ENCODE measurements at places on chromosomes 12 and 14.

GRCh38 chr14:101349108-101349507 lies 212.2 kb upstream of the DIO3 start:
- no peak for DNase-seq

DNA sequence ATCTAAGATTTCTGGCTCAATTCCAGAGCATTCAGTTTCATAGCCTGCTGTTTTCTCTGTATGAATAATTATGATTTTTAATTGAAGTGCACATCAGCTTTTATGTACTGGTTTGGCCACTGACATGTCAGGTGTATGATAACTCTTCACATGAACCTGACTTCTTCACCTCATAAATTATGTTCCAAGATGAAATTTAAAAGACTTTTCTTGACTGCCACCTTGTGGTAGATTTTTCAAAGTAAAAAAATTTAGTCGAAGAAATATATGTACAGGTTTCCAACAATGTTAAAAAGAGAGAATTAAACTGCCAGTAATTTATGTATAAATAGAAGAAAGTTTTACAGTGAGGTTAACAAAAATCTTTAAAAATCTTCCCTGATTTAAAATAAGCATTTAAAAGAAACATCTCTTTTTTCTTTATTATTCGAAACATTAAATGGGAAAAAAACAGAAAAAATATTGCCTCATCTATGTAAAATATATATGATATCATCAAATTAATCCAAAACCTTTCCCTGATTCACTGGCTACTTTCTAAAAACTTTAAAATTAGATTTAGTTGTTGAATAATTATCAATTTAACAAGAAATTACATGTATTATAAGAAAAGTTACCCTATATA lies 124.9 kb upstream of the ATXN7L3B start:
- DNase-seq, result no peak

DNA sequence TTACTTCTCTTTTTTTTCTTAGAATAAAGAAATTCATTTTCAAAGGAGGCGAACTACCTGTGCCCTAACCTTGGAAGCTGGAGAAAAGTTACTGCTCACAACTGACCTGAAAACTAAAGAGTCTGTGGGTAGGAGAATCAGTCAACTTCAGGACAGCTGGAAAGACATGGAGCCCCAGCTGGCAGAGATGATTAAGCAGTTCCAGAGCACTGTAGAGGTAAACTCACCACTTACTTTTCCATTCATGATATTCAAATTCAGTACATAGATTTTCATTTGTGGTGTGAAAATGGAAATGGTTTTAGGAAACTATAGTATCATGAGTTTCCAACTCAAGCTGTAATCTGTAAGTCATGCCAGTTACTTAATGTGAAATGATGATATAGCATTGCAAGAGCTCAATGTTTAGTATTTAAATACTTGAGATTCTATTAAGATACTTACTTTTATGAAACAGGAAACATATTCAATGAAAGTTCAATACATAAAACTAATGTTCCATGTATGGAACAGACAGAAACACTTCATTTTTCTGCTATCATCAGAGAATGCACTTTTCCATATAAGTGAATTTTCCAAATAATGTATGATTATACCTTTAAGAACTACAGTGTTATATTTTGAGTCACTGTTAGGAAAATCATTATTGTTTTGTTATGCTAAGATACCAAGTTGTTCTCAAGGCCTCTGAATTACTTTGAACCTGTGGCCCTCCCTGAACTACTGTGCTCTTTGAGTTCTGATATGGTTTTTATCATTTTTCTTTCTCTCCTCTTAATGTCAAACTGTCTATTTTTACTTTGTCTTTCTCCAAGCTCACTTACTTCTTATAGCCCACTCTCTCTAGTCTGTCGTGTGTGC lies 119.0 kb downstream of the ESR2 start:
- DNase-seq, result no peak

DNA sequence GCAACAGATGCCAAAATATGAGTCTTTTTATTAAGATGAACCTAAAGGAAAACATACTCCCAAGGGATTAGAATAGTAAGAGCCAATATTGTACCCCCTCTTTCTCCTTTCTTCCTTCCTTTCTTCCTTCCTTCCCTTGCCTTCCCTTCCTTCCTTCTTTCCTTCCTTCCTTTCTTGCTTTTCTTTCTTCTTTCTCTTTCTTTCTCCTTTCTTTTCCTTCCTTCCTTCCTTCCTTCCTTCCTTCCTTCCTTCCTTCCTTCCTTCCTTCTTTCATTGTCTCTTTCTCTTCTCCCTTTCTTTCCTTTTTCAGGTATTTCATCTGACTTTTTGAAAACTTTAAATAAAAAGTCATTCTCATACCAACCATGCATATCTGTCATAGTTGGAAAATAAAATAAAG lies 892.5 kb downstream of the LRFN5 start:
- no peak for DNase-seq

GRCh38 chr14:100828031-100828769 lies 2.3 kb downstream of the MEG3 start:
- no peak for DNase-seq

GRCh38 chr12:22562036-22563028 lies 18.0 kb upstream of the C2CD5 start:
- DNase-seq, result no peak

DNA sequence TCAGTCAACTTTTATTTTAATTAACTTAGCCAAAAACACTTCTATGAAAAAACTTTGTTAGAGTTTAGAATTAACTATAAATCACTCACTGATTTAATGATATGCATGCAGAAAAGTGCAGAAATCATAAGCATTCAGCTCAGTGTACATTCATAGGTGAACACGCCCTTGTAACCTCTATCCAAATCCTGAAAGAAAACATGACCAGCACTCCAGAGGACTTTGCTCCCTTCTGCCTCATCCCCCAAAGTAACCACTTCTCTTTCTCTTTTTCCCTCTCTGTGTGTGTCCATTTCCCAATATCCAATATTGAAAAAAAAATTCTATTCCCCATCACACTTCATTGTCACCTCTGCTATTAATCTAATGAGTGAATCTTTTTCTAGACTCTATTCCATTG lies 197.1 kb upstream of the FAR2 start:
- no peak for DNase-seq

- DNase-seq, result no peak
These were observed 511.9 kb downstream of the RPL10L start for GRCh38 chr14:46139649-46140048.

DNA sequence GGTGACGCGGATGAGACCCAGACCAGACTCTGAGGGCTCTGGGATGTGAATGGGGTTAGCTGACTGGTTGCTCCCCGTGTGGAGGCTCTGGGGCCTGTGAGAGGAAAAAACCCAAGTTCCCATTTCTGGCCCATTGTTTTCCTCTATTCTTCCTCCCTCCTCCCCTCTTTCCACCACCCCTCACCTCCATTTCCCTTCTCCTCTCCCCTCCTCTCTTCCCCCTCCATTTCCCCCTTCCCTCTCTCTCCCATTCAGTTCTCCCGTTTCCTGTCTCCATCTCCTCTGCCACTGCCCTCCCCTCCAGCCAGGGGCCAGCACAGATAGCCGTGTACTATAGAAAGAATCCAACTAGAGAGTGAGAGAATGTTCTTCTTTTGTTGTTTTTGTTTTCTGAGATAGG lies 12.6 kb upstream of the PRPH start:
- no peak for DNase-seq

DNA sequence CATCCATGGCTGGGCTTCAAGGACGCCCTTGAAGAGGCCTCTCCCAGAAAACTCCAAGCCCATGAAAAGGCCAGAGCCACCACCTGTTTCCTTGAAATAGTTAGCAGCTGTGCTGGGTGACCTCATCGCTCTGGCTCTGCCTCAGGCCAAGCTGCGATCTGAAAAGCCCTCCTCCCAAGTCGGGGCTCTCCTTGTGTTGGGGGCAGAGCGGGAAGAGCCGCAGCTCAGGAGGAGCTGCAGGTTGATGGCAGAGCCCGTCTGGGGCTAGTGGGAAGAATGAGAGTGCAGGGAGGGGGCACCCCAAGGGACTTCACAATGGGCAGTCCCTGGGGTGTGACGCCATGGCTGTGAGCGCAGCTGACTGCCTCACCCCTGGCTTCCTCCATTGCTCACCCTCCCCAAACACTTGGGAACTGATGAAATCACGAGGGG lies 50.0 kb upstream of the STON2 start:
- no peak for DNase-seq

DNA sequence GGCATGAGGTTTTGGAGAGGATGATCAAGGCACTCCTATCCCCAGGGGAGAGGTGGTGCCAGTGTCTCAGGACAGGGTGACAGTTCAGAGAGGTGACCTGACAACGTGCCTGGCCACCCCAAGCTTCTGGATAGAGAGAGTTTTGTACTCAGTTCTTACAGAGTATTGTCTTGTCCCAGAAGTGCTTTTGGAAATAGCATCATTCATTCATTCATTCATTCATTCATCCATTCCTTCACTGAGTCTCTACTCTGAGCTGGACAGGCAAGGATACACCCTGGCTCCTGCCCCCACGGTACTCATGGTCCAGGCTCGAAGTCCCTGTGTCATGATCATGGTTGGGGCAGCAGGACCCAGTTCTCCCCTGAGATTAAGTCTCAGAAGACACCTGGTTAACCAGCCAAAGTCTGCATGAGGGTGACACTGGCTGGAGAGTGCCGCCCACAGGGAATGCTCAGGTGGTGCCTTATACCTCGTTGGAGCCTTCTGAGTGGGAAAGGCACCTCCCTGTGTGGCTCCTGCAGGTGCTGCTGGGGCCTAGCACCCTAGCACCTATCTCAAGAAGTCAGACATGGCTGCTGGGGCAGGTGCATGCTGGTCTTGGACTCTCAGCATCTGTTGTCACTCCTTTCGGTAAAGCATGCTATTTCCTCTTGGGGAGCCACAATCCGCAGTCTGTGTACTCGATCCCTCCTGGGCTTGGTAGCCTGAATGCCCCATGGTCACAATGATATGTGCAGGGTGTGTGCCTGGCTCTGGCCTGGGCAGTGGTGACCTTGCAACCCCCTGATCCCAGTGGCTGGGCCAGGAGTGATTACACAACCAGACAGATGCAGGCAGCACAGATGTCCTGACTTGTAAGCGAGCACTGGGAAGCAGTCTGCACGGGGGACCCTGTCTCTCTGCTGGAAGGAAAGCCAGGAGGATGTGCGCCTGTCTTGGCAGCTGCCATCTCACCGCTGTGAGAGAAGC lies 57.8 kb downstream of the C14orf132 start:
- no peak for DNase-seq

DNA sequence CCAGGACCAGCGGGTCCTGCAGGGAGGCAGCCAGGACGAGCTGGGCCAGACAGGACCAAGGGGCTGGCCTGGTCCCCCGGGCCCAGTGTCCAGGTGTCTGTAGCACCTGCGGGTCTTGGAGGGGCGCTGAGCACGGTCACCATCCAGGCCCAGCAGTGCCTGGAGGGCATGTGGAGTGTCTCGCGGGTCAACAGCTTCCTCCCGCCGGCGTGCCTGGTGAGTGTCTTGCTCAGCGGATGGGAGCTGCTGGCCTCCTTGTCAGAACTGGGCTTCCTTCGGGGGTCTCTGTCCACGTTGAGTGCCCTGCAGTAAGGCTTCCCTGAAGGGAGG lies 13.8 kb downstream of the KIF26A start:
- no peak for DNase-seq

- no peak for DNase-seq
These were observed 7.9 kb downstream of the SLC10A1 start for GRCh38 chr14:69789118-69789640.

- DNase-seq, result no peak
These were observed 12.1 kb downstream of the LACRT start for GRCh38 chr12:54622463-54623183.

DNA sequence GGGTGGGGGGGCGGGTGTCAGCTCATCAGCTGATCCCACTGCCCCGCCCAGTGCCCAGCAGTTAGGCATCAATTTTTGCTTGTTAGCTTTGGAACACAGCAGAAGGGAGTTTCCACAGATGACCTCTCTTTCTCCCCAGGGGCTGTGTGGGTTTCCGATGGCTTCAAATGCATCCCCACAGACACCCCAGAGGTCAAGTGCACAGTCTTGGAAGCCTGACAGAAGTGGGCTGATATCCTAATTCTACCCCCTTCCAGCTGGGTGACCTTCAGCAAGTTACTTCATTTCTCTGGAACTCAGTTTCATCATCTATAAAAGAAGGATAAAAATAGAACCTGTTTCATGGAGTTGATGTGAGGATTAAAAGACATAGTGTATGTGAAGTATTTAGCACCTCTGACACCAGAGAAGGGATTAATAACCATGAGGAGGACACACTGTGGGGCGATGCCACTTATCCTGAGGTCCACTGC lies 22.0 kb downstream of the TTC9 start:
- no peak for DNase-seq

DNA sequence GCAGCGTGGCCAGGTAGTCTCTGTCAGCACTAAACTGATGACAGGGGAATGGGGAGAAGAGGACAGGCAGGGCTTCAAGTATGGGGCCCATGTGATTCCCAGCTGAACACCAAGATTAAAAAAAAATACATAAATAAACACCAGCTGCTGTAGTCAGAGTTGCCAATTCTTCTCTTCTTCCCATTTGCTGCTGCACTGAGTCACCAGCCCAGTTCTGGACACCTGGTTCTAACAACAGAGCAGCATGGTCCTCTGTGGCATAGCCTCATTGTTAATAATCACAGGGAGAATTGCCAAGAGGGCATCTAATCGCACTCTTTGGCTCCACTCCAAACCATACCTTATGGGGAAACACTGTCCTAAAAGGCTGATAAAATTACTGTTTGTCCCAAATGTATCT lies 15.1 kb downstream of the PPM1H start:
- no peak for DNase-seq

- DNase-seq, result no peak
These were observed 676 bp downstream of the MRPL42 start for GRCh38 chr12:93468008-93468371.

GRCh38 chr14:31879661-31880348 lies 197.3 kb upstream of the ARHGAP5 start:
- no peak for DNase-seq

GRCh38 chr12:108799401-108800243 lies 57.8 kb downstream of the SSH1 start:
- no peak for DNase-seq

DNA sequence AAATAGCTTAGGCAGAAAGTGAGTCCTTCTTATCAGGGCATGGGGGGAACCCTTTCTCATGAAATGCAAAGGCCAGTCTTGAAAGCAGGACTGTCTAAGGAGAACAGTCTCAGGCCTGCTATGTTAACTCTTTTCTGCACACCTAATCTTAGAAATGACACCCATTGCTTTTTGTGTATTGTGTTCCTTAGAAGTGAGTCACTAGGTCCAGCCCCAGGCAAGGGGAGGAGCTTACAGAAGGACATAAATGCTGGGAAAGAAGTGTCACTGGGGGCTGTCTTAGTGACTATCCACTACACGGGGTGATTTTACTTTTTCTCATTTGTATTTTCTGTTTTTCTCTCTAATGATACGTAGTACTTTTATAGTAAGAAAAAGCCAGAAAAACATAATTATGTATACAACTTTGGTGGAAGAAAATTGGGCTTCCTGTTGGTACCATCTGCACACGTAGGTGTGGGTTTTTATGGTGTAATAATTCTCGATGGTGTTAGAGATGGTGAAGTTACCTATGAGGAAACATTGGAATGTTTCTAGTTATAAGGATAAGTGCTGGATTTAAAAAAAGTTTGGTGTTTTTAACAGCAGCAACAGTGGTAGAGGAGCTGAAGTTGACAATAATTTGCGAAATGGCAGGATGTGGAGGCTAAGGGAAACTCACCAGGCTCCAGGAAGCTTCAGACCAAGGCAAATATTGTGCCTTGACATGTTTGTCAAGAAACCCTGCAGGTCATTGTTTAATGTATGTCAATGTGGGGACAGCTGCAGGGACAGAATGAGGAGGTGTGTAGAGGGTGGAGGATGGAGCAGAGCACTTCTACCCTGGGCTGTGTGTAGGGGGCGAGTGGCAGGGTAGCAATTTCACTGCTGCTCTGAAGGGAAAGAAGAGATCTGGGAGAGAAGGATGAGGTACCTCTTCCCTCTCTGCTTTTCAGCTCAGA lies 214.9 kb downstream of the KTN1 start:
- no peak for DNase-seq
